ENCODE measurements at places on chromosomes 11 and 22.

DNA sequence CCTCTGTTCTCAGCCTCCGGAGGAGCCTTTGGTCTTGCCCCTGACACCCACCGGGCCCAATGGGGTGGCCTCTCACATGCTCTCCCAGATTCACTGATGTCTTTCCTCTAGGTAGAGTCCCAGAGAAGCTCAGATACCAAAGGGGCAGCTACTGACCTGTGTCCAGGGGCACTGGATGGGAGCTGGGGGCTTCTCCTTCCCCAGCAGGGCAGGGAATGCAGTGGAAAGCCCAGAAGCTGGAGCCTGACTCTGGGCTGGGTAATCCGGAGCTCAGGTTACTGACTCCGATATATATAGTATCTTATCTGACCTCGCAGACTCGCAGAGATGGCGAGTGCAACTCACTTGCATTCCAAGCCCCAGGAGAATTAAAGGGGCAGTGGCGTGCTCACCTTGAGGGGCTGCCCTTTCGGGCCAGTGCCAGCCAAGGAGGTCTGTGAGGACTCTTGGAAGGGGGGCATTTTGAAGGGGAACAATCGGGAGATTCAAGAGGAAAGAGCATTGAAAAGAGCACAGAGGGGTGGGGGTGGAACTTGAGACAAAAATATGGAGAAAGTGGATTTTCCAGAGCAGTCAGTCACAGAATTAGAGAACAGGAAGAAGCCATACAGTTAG, 2.5 kb downstream of the USP2 start:
- peak; percentile 57 for DNase-seq

- DNase-seq: no peak
Observed at GRCh38 chr11:60348116-60348515, 21.1 kb downstream of the MS4A6E start.

DNA sequence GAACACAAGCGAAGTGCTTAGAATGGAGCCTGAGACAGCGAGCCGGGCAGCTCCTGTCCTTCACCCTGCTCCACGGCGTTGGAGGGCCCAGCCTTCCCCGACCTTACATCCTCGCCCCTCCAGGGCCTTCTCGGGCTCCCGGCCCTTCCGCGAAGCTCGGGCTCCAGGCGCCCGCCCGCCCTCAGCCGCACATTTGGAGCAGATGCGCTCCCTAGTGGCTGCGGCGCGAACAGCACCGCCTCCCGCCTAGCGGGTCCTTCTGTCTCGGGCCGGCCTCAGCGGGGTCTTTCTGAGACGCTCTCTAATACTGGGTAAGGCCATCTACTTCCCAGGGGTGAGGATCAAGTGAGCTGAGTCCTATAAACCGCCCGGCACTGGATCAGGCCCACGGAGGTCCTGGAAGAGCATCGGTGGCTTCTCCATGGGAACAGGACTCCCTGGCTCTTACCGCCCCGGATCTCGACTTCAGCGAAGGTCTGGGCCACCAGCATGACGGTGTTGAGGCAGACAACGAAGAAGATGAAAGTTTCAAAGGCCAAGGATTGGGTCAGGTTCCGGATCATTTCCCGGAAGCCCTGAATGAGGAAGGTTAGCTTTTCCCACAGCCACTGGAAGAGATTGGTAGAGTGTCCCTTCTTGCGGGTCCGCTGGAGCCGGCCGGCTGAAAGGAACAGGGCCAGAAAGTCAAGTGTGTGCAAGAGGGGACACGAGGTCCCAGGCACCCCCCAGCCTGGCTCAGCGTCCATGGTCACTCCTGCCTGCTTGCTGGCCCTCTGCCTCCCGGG, 3.7 kb downstream of the CATSPER1 start:
- DNase-seq: peak; percentile 49

GRCh38 chr22:49883294-49883640, 29.6 kb downstream of the ZBED4 start:
- no peak for DNase-seq

DNA sequence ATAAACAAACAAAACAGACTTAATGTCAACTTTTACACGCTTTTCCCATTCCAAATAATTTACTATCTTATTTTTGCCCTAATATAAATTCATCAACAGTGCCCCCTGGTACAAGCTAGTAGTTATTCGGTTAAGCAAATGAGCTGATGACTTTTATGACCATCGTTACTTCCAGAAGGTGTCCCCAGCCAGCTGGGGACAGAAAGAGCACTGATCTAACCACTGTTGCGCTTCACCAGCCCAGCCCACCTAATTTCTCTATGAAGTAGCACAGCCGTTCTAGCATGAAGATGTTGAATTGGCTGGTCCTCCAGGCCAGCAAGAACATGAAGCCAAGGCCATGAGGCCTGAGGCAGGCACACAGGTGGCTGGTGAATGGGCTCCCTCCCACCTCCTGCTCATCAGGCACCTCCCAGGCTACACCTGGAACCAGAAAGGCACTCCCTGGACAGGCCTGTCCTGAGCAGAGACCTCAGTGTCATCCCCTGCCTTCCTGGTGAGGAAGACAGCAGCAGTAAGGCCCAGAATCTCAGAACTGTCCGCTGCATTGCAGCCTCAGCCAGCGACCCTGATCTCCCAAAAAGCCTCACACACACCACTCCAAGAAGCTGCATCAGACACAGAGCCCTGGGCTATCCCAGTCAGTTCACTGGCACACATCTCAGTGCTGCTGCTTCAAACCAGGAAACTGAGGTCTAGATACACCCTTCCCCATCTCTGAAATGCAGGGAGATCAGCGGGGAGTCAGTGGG, 12.9 kb downstream of the GNB1L start:
- DNase-seq: no peak

- DNase-seq: no peak
Observed at GRCh38 chr22:23845265-23846080, 6.7 kb upstream of the DERL3 start.

DNA sequence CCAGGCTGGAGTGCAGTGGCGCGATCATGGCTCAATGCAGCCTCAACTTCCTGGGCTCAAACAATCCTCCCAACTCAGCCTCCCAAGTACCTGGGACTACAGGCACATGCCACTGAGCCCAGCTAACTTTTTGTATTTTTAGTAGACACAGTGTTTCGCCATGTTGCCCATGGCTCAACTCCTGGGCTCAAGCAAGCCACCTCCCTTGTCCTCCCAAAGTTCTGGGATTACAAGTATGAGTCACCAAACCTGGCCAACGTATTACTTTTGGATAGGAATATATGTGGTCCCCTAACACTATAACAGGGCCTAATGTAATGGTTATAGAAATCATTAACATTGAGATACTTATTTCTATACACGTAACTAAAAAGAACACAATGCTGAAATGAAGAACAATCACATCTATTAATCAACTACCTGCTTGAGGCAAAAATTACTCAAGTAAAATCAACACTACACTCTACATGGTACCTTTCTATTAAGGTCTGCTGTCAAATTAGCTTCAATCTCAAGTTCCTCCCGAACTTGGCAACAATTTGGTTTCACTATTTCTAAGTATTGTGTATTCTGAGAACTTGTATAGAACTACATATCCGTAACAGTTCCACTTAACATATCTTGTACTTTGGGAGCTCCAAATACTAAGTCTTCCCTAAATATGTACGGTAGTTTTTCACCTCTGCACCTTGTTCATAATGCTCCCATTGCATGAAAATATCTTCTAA, 124.9 kb downstream of the FCHSD2 start:
- no peak for DNase-seq

Measured in H1 (cell line).